ENCODE measurements at places on chromosomes 12 and 14.

- peak; percentile 25 for DNase-seq
These were observed 12.9 kb upstream of the CALM1 start for GRCh38 chr14:90383731-90384542.

- no peak for DNase-seq
These were observed 10.6 kb upstream of the CDKL1 start for GRCh38 chr14:50407111-50407812.

- no peak for DNase-seq
These were observed 168.1 kb downstream of the SNAPC1 start for GRCh38 chr14:61930101-61930857.

DNA sequence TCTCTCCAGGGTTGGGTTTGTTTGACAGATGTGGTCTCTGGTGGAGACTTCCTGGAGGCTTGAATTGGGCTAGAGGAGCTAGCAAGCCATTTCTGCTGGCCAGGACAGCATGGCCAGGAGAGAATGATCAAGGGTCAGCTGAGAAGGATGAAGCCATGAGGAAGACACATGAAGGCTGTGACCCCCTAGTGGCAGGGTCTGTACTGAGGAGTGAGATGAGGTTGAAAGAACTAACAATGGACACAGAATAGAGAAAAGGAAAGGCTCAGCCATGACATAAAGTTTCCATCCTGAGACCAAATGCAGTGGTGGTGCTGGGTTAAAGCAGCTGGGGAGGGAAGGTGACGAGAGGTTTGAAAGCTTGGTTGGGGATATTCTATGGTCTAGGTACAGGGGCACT, 89.9 kb downstream of the NT5DC3 start:
- DNase-seq = no peak

- no peak for DNase-seq
These were observed 34.9 kb upstream of the CTDSP2 start for GRCh38 chr12:57881475-57881874.

- no peak for DNase-seq
These were observed 8.0 kb downstream of the ERP27 start for GRCh38 chr12:14930299-14930698.

- no peak for DNase-seq
These were observed 4.6 kb upstream of the PHC1 start for GRCh38 chr12:8909752-8910151.

DNA sequence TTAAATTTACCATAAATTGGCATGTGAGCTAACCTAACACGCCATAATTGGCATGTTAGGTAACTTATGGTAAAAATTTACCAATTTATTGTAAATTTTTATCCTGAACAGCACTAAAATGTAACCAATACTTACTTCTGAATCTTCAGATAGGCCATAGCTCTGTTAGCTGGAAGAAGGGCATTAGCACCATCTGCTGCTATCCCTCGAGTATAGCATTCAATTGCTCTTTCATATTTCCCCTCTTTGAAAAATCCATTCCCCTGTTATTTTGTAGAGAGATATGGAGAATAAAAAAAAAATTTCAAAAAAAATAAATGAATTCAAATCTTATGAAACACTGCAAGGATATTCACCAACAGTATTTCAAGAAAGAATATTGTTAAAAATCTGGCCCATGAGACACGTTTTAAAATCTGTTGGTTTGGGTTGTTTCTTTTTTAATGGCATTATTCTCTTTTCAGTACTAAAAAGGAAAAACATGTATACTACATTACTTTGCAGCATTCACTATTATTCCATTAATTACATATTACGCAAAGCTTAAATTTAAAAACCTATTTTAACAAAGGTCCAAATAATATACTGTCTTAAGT, 19.1 kb downstream of the RPAP3 start:
- no peak for DNase-seq

DNA sequence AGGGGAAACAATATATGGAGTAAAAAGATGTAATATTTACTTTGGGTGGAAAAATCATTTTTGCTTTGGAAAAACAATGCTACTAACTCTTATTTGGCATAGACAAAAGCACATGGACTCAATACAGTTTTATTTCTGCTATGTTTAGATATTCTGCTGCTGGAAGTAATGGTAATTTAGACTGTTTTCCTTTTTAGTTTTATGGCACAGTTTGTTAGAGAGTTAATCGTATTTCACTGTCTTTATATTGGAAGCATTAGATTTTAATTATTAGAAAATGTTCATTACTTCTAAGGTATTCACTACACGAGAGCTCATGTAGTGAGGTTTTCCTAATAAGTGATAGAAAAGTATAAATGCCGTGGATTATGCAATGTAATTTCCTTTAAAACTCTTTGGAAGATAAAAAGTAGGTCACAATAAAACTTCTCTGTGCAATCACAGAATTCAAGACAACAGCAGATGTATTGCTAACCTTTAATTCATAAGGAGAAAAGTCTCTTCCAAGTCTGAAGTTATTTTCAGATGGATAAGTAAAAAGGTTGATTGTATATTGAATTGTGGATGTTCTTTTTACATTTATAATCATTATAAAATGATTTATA, 851.8 kb downstream of the TMTC2 start:
- DNase-seq = no peak

DNA sequence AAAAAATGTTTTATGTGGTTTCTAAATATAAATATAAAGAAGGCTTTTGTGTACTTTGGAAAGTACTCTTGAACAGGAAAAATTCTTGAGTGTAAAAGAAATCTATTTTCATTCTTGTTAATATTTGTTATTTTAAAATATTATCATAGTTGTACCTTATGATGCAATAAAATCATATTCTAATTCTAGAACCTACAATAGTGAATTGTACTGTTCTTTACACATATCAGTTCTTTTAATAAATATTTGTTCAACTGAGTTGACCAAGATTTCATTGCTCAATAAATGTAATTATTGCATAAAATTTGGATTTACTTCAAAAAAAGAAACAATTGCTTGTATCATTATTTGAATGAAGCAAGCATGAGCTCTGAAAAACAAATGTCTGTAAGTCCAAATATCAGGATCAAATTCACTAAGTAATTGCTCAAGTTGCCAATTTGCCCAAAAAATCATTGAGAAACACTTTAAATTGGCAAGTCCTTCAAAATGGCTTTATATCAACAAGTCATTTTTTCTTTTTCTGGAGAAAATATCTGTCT, 191.6 kb upstream of the SLC16A7 start:
- no peak for DNase-seq

- DNase-seq = no peak
These were observed 13.0 kb upstream of the TMED2 start for GRCh38 chr12:123571343-123571813.

DNA sequence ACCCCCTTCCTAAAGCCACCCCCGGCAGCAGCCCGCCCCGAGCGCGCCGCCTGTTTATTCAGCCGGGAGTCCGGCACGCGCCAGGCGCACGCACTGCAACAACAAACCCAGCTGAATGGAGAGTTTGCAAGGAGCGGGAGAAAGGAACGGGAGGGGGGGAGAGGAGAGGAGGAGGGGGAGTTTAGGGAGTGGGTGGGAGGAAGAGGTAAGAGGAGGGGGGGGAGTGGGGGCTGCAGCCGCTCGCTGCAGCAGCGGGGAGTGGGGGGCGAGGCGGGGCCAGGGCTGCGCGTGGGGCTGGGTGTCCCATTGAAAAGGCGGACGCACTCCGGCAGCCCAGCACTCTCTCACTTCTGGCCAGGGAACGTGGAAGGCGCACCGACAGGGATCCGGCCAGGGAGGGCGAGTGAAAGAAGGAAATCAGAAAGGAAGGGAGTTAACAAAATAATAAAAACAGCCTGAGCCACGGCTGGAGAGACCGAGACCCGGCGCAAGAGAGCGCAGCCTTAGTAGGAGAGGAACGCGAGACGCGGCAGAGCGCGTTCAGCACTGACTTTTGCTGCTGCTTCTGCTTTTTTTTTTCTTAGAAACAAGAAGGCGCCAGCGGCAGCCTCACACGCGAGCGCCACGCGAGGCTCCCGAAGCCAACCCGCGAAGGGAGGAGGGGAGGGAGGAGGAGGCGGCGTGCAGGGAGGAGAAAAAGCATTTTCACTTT, at the start of gene ASCL1:
Gene ASCL1, plus strand, starts transcription at position 336 of the 712 bp plus-strand sequence. CDS start 571 bp downstream, outside the sequence.
- no peak for DNase-seq

- DNase-seq = no peak
These were observed 24.5 kb downstream of the RECQL start for GRCh38 chr12:21476949-21477348.

- no peak for DNase-seq
These were observed 251.0 kb downstream of the DIO2 start for GRCh38 chr14:79960288-79960687.

DNA sequence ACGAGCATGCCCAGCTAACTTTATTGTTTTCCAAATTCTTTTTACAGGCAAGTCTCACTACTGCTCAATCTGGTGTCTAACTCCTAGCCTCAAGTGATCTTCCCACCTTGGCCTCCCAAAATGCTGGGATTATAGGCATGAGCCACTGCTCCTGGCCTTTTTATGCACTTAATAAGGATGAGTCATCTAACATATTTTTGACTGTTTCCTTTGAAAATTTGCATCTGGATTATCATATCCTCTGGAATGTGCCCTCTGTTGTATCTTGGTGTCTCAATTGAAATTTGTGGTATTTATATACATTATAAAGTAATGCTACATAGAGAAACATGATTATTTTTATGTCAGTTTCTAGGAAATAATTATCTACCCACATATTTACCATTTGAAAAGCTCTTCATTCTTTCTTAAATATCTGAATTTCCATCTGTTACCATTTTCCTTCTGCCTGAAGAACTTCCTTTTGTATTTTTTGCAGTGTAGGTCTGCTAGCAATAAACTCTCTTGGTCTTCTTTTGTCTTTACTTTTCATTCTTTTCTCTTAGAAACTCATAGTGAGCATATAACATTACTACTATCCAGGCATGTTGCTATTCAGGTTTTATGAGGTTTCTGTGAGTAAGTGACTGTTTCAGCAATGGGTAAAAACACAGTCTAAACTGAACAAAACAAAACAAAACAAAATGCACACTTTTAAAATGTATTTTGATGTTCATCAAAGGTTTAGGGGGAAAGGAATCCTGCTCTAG, 52.8 kb upstream of the CNOT2 start:
- DNase-seq = no peak

GRCh38 chr14:59811815-59812214, 58.8 kb downstream of the RTN1 start:
- DNase-seq = no peak

DNA sequence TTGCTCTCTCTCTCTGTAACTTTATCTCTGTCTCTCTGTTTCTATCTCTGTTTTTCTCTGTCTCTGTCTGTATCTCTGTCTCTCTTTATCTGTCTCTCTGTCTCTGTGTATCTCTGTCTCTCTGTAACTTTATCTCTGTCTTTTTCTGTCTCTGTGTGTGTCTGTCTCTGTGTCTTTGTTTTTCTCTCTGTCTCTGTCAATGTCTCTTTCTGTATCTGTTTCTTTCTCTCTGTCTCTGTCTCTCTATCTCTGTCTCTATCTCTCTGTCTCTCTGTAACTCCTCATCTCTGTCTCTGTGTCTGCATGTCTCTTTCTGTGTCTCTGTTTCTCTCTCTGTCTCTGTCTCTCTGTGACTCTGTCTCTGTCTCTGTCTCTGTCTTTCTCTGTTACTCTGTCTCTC, 51.7 kb downstream of the TMEM121 start:
- no peak for DNase-seq

- no peak for DNase-seq
These were observed 616 bp upstream of the CCDC77 start for GRCh38 chr12:400828-401227.

DNA sequence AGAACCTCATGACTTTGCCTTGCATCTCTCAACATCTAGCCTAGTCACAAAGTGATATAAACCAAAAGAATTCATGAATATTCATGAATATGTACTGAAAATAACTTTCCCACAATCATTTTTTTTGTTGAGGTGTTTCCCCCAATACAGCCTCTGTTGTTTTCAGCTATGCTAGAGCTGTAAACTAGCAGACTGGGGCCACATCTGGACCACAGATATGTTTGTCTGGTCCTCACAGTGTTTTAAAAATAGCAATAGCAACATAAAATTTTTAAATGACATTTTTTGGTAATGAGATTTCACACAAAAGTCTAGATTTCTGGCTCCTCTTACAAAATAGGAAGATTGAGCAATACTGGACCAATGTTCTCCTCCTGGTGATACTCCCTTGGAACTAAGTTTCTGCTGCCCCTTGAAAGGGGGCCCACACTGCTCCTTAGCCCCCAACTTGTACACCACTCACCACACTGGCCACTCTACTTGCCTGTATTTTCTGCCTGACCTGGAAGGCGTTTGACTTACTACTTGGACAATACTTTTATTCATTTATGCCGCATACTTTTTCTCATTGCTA, 81.2 kb downstream of the BMP4 start:
- no peak for DNase-seq

DNA sequence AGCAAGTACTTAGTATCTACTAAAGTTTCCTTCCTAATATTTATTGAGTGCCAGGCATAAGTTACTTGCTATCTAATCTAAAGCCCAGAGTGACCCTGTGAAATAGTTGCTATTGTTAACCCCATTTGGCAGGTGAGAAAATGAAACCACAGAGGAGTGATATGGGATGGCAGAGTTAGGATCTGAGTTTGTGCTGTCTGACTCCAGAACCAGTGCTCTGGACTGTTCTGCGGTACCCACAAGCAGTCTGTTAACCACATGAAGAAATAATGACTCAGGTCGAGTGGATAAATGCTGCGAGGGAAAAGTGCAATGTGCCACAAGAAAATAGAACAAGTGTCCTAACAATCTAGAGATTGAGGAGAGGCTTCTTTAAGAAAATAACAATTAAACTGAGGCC, 60.7 kb upstream of the GZMB start:
- DNase-seq = no peak

GRCh38 chr14:91614187-91614586, 104.1 kb upstream of the PPP4R3A start:
- no peak for DNase-seq

- no peak for DNase-seq
These were observed 8.8 kb upstream of the PTGR2 start for GRCh38 chr14:73842851-73843250.

DNA sequence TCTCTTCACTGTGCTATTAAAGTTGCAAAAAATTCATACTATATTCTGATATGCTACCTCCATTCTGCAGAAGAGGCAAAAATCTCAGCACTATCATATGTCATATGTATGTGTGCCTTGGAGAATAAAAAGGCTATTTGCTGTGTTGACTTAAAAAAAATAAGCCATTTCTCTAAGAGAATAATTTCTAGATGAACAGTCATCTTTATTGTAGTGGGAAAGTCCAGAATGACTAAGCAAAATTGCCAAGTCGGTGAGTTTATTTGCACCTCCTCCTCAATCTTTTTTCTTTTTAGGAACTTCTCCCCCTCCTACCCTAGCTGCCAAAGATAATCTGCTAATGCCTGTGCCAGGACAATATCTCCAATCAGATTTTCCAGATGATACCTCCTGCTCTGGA, 353.8 kb upstream of the FAR2 start:
- DNase-seq = no peak

DNA sequence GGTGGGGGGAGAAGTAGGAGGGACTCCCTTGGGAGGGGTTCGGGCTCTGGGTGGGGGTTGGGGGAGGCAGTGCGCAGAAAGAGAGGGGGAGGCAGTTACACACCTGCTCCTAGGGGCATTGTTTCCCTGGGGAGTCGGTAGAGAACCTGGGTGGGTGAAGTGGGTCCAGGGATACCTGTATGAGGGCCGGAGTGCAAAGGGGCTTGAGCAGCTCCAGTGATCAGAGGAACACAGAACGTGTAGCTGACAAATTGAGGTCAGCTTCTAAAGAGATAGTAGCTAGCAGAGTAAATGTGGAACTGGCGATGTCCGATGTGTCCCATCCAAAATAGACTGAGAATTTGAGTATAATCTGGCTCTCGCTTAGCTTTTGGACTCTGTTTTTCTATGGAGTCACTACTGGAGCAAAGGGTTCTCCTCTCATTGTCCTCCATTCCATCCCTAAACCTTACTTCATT, 502 bp downstream of the SMARCD1 start:
- DNase-seq = no peak
